ENCODE measurements at places on chromosomes 11 and 22.

GRCh38 chr11:102108734-102109440 is 1.4 kb upstream of the YAP1 start:
- no peak for DNase-seq

DNA sequence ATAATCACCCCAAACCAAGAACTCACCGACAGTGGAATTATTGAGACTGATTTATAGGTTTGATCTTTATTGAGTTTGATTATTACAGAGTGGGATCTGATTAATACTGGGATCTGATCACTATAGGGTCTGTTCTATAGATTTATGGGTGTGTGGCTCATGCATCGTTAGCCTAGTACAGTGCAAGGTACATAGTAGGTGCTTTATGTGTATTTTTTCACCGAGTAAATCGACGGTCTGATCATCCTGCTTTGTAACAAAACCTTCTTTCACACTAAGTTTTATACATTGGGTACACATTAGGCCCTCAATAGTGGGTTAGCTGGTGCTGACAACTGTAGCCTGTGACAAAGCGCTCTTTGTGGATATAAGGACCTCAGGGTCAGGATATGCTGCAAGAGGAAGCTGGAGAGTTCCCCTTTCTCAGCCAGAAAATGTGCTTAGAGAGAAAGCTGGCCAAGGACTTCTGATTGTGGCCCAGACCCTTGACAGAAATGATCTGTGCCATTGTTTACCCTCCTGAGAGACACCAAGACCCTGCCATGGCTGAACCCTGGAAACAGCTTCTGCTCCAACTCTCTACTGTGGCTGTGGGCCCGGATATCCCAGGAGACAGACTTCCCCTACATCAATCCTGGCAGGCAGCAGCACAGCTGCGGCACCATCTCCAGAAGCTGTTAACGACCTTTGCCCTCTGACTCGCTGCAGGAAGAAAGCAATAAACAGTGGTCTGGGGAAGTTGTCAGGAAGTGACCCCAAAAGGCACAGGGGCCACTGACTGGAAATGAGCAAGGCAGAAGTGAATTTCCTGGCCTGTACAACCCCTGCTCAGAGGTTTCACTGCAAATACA is 16.1 kb upstream of the TPP1 start:
- no peak for DNase-seq

DNA sequence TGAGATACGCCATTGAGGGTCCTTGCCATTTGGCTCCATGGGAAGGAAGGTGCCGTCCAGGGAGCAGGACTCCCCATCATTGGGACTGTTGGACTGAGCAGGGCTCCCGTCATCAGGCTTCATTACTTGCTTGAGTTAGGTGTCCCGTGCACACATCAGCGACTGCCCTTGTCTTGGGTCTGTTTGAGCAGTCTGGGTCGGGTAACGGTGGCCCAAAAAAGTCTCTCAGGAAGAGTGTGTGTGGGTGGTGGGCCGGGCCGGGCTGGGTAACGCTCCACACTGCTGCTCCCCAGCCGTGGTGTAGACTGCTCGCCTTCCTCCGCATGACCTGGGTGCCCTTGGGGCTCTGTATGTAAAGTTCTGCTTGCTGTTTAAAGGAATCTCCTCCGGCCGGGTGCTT is 293.5 kb downstream of the TBC1D22A start:
- no peak for DNase-seq

- no peak for DNase-seq
Observed at GRCh38 chr11:70297341-70297740, 26.9 kb downstream of the PPFIA1 start.

DNA sequence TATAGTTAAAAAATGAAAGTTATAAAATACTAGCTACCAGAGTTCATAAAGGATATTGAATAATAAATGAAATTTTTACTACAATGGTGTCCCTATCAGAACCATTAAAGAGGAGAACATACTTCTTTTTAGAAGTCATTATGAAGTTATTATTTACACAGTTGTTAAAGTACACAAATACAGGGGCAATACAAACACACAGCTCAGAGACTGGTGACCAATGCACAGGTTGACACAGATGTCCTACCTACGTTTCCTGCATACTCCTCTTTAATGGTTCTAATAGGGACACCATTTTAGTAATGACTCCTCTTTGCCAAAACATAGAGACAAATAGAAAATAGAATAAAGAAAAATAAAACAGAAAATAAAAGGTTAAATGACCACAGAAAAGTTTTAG is 10.1 kb downstream of the NLRP10 start:
- no peak for DNase-seq

DNA sequence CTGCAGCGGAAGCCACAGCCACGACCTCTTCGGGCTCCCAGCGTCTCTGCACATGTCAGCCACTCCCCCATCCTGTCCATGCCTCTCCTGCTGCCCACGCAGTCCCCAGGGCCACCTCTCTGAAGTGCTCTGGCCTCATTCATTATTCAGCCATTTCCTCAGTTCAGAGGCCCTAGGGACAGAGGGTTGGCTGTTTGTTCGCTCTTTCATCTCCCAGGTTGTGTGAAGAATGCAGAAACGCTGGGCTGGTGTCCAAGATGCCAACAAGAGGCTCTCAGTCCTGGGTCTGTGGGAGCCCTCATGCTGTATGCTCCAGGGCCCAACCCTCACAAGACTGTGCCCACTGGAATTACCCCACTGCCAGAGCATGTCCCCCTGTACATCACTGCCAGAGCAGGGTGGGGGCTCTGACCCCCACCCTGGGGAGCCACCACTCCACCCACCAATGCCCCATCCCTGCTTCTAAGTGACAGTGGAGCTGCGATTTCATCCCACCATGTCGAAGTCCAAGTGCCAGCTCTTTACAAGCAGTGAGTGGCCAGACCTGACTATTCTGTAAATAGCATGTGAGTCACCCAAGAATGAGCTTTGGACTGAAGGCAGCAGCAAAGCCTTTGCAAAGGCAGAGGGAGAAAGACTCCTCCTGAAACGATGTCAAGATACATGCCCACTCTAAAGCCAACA is 209.6 kb downstream of the BUD13 start:
- no peak for DNase-seq

GRCh38 chr11:93715797-93716396 is 25.4 kb downstream of the TAF1D start:
- no peak for DNase-seq
